ENCODE measurements at places on chromosomes 11 and 22. TPM values are rescaled to one million over a fixed set of nuclear protein-coding genes. Genes with fewer than 3 reads are reported as not detected.

DNA sequence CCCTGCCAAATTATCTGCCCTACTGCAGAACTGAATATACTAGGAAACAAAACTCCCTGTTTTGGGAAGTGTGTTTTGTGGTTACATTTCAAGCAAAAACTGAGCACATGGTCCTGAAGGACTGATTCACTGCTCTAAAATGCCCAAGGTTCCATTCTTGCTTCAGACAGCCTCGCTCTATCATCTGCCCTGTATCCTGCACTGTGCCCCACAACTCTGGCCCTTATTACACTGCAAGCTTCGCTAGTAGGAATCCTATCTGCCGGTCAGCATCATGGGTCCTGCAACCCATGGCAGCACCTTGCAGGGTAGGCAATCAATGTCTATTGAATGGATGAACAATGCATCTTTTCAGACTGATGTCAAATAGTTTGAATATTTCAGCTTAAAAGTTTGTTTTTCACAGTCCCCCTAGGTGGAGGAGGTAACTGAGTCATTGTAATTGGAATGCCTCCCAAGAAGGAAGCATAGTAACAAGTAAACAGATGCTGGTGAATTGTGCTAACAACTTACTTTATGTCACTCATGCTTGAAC, 21.3 kb downstream of the LAYN start:
- no peak overlapping the region for H3K27ac ChIP-seq
- no peaks in the 10 kb centered on the region for H3K36me3 ChIP-seq

C22orf23 gene
- total RNA-seq, result 0.54 TPM

DNA sequence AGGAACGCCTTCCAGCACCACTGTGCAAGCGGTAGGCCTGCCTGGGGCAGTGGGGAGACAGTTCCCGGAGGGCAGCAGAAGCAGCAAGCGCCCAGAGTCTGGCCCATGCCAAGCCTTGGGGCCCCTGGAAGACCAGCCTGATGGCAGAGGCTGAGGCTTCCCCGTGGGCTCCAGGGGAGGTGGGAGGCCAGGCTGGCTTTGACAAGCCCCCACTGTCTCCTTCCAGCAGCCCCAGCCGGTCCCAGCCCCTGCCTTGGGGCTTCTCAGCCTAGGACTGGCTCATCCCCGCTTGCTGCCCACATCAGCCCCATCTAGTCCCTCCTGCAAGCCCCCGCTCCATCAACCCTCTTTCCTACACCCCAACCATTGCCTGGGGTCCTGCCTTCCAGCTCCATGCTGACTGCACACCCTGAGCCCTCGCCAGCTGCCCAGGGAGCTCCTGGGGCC, 46.7 kb downstream of the IGF2 start:
- H3K27ac ChIP-seq, result no peak overlapping the region
- H3K4me3 ChIP-seq, result no peak overlapping the region
- H3K4me1 ChIP-seq, result peaks cover 9% of the 10 kb centered on the region
- H3K36me3 ChIP-seq, result no peaks in the 10 kb centered on the region
- DNase-seq, result no peak
- no peaks in the 10 kb centered on the region for H3K27me3 ChIP-seq

OR10A3 gene
- not detected for total RNA-seq

DNA sequence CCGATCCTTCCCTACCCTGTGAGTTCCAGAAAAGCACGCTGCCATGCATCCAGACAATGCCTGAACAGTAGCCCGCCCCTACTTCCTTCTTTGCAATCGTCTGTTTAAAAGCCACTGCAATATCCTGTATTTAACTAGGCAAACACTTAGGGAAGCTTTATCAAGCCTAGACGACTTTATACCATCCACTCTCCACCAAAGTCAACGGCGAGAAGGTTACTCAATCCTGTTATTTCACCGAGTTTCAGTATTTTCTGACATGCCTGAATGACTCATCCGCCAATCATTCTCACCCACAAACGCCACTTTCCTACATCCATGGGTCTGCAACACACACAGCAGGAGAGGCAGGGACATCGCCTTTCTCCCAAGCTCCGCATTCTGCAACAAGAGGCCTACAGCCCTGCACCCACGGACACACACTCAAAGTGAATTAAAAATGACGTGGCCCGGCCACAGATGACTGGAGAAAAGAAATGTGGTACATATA, 9.3 kb downstream of the CELSR1 start:
- no peak overlapping the region for H3K27ac ChIP-seq
- H3K4me3 ChIP-seq, result no peak overlapping the region
- H3K27me3 ChIP-seq, result no peaks in the 10 kb centered on the region
- no peaks in the 10 kb centered on the region for H3K36me3 ChIP-seq
